ENCODE measurements at places on chromosomes 3 and 15.

DNA sequence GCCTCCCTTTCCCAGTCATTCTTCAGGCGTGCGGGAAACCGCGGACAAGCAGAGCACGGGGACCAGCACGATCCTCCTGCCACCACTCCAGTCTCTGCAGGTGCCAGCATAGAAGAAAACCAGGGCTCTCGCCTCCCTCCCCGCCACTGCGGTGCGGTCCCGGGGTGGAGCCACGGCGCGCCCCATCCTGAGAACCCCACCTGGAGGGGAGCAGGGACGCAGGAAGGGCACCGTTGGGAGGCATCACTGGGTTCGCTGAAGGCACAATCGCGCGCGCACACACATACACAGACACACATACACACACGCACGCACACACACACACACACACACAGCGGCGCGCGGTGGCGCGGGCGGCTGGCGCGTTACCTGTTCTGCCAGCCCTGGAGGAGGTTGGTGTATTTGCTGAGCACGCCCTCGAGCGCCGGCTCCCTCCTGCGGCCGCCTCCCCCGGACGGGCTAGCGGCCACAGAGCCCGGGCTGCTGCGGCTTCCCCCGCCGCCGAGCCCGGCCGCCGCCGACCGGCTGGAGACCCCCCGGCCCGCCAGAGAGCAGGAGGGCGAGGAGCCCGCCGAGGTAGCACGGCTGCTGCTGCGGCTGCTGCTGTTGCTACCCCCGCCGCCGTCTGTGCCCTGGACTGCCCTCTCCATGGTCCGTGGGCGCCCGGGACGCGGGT, 394 bp downstream of the OSBPL10 start:
- DNase-seq, result no peak

DNA sequence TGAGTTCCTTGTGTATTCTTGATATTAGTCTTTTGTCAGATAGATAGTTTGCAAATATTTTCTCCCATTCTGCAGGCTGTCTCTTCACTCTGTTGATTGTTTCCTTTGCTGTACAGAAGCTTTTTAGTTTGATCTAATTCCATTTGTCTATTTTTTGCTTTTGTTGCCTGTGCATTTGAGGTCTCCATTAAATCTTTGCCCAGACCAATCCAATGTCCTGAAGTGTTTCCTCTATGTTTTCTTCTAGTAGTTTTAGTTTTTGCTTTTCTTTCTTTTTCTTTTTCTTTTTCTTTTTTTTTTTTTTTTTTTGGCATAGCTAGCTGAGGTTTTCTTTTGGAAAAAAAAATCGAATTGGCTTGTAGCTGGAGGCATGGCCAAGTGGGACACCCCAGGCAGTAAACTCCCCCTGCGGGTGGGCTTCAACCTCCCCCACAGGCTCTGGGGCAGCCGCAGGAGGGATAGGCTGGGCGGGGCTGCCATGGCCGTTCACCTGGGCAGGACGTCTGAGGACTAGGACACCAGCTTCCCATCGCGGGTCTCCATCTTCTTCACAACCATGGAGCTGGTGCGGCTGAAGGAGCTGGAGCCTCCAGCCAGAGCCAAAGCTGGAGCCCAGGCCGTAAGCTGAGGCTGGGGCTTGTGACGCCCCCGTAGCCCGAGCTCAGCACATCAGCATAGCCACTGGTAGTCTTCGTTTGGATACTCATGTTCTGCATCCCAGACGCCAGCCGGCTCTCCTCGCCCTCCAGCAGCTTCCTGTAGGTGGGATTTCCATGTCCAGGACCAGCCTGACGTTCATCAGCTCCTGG, 16.2 kb upstream of the PSTPIP1 start:
- DNase-seq, result no peak

DNA sequence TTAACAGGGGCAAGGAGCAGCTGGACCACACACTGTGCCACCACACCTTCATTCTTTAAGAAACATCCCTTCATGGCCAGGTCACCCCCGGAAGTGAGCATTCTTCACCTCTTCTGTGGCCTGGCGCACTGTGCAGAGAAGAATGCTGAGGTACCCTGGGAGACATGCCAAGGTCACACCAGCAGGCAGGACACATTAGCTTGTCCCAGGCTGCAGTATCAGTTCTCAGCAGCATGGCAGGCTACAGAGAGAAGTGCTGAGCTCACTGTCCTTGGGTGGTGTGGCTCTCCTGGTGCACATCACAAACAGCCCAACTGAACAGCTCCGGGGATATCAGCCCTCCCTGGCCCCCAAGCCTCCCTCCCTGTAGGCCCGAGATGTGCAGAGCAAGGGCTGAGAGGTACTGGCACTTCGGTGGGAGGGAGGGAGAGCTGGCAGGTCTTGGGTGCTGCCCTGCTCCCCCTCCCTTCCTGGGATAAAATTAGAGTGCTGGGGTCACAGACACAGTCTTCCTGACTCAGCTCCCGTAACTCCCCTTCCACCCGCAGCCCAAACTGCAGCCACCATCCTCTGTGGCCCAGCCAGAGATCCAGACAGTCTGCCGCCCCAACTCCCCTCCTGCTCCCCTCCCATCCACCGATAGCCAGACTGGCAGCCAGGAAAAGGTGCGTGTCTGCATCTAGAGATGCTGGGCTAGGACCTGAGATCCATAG, 13.4 kb downstream of the SEMA7A start:
- no peak for DNase-seq

DNA sequence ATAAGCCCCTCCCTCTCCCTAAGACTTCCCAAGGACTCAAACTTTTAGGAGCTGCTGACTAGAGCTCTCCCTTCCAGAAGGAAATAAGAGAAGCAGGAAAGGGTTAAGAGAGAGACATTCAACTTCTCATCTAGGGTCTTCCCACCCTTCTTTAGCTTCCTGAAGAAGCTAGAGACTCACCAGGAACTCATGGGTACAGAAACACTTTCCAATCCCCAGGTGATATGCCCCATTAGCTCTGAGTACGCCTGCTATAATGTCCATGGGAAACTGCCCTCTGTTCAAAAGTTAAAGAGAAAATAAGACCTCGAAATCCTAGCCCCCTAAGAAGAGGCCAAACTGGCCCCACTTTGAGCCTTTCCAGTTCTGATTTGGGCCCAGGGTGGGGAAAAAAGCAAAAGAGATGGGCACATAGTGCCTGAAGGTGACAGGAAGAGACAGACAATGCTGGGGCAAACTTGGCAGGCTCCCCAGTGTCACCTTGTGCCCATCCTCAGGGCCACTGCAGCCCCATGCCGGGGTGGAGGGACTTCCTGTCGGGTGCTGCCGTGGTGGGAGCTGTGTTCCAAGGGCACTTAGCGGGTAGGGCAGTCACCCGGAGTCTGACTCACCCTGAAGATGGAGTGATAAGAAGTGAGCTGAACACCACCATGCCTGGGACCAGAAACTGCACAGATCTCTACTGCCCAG, 29.5 kb downstream of the CCDC12 start:
- no peak for DNase-seq

- no peak for DNase-seq
Measured at GRCh38 chr15:101372149-101372577, 77.1 kb upstream of the SNRPA1 start.

DNA sequence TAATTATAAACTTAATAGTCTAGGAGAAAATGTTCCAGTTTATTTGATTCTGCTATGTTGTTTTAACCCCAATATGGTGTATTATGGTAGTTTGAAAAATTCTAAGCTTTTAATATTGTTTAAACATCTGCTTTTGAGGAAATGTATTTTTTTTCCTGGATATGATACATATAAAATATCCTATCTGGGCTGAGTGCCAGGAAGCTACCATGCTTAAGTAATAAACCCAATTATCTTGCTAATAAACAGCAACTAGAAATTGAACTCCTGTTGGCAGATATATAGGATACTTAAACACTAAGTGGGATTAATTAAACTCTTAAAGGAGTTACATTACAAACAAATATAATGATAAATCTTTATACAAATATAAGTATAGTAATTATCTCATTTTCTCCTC, 293.7 kb upstream of the GRM7 start:
- no peak for DNase-seq

- no peak for DNase-seq
Measured at GRCh38 chr3:129619726-129620162, 13.3 kb upstream of the PLXND1 start.

DNA sequence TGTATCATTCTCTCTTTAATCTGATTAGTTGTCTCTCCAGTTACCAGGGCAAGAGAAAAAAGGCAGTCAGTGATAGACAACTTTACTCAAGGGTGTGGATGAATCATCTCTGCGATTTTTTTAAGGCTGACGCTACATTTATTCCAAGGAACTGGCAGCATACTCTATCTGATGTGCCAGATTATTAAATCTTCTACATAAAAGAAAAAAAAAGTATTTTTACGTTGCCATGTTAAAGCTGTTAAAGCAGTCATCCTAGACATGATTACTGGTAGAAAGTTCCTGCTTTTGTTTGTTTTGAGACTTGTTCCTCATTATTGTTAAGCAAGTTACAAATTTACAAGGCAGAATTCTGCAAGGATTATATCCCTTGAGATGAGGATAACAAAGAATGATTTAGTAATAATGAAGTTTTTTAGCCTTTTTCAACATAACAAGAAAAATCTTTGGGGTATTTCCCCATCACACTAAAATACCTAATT, 121.7 kb downstream of the CBLB start:
- DNase-seq, result no peak

GRCh38 chr3:37236024-37236423, 61.6 kb upstream of the LRRFIP2 start:
- no peak for DNase-seq

GRCh38 chr3:64921281-64922065, 233.7 kb upstream of the ADAMTS9 start:
- DNase-seq, result no peak

All from GOT3 (cell line).